IPS DF 19.7 (cell line): ENCODE measurements at places on chromosomes 12 and 14.

DNA sequence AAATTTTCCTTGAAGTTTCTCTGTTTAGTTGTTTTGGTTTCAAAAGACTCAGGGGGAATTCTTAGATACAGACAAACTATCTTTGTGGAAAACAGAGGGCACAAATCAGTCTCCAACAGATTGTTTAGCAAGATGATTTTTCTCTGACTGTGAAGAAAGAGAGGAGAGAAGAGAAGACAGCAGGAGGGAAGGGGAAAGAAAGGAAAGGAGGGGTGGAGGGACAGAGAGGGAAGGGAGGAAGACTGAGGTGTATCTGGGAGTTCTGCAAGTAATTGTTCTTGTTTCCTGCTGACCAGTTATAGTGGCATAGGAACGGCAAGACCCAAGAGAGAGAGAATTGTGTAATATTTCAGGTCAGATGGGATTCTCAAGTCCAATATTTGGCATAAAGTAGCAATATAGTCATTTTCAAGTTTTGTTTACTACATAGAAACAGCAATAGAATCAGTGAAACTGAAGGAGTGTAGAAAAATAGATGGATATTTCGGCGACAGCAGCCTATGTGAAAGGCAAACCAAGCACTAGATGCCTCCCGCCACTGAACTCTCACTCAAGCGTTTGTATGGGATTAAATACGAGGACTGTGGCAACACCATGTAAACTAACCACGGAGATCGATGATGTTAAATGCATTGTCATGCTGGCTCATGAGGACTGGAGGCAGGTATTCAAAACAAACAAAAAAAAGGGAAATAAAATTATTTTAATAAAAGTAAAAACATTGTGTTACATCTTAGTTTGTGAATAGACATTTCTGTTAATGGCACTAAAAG lies 342.5 kb downstream of the SLC16A7 start:
- no peak for DNase-seq

DNA sequence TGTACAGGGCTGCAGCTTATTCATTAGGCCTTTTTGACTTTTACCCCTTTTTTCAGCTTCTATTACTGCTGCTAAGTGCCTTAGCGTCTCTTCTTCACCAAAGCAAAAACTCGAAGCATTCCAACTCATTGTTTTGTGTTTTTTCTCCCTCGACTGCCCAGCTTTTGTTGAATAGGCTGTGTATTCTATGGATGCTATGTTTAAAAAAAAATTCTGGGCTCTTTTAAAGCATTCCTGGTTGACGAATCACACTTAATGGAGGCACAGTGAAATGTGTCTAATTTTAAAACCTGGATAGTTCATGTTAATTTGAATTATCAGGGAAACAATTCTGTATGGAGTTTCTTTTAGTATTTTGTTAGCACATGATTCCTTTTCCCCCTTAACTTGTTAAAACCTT lies 29.7 kb downstream of the KTN1 start:
- no peak for DNase-seq

DNA sequence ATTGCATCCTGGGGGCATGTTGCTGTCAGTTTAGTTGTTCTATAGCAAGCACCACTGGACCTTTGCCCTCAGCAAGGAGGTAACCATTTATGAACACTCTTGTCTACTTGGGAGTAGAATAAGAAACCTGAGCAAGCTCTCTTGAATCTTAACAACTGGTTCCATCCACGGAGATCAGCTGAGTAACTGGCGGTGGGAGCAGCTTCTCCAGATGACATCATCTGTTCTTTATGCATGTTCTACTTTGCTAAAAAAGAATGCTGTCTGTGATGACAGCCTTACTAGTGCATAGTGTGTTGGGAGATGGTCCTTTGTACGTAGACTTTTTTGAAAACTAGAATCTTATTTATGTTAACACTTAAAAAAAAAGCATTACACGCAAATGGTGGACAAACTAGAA lies 17.7 kb downstream of the SLC4A8 start:
- DNase-seq: no peak

GRCh38 chr14:103087343-103087835 lies 3.4 kb downstream of the LBHD2 start:
- no peak for DNase-seq

GRCh38 chr12:115872919-115873357 lies 404.6 kb downstream of the MED13L start:
- peak; percentile 75 for DNase-seq

- no peak for DNase-seq
These were observed 51.2 kb downstream of the SVOP start for GRCh38 chr12:108969622-108970021.

- no peak for DNase-seq
These were observed 162.5 kb downstream of the C12orf50 start for GRCh38 chr12:87866578-87867292.

DNA sequence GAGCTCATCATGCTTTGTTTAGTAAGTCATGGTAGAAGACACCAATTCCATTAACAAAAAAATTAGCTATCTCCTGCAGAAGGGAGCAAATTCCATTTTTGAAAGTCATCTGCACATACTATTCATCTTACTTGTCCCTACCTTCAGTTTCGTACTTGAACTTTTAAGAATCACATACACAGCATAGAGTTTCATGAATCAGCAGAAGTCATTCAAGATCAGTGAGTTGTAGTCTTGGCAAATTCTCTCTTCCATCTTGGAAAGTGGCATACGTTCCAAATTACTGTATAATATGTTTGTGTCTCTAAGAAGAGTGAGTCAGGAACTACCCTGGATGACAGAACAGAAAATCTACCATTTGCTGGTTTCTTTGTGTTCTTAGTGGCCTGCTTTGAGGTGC lies 14.1 kb downstream of the VRK1 start:
- no peak for DNase-seq

DNA sequence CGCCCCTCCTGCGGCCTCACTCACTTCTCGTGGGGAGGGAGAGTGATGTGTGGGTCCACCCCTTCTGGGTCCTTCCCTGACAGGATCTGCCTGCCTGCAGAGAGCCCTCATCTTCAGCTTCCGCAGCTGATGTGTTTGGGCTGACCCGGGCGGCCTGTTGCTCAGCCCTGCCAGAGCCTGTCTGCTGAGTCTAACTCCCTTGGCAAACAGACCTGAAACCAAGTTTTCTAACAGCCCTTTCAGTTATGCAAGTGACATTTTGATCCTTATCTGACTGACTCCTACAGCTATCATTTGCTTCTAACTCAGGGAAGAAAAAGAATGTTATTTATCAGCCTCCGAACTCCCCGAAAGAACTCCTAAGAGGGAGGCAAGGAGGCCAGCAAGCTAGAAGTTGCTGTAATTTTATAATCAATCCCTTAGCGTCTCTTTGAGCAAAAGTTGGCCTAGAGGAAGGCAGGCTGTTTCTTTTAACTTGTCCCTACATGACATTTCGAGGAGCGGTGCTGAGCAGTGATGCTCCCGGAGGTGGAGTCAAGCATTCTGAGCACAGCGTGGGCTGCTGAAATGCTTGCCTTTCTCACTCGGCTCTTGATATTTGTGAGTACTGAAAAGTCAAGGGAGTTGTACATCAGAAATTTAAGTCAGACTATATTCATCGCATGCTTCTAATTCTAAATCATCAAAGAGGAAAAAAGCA lies 31.5 kb upstream of the CACNA2D4 start:
- DNase-seq: no peak

DNA sequence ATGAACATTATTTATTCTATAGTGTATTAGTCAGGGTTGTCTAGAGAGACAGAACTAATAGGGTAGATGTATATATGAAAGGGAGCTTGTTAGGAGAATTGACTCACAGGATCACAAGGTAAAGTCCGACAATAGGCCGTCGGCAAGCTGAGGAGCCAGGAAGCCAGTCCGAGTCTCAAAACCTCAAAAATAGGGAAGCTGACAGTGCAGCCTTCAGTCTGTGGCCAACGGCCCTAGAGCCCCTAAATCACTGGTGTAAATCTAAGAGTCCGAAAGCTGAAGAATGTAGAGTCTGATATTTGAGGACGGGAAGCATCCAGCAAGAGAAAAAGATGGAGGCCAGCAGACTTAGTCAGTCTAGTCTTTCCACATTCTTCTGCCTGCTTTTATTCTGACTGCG lies 912.2 kb downstream of the FLRT2 start:
- no peak for DNase-seq
